ENCODE measurements at places on chromosomes 11 and 22.

DNA sequence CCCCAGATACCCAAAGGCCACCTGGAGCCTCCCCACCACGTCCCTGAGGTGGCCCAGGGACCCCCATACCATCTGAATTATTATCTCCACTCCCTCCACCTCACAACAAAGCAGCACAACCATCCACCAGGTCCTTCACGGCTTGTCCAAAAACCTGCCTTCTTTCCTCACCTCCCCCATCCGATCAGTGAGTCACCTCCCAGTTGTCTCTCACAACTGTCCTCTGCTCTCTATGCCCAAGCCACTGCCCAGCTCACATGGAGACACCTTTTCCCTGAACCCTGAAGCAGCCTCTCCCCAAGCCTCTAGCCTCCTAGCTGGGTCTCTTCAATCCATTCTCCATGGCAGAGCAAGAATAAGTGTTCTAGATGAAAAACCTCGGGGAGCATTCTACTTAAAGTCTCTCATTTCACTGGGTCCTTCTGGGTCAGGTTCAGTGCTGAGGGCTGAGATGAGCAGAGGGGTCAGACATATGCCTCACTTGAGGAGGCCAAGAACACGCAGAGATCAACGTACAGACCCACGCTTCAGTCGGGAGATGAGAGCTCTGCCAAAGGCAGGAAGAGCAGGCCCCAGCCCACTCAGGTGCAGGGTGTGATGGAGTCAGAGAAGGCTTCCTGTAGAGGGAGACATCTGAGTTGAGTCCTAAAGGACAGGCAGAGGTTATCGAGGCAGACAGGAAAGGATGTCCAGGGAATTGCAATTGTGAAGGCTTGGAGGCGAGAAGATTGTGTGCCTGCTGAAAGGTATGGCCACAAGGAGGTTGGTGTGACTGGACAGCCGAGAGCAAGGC, 74.7 kb downstream of the PDE2A start:
- DNase-seq, result no peak

GRCh38 chr22:39940757-39941305, 19.4 kb upstream of the TMA7B start:
- no peak for DNase-seq

DNA sequence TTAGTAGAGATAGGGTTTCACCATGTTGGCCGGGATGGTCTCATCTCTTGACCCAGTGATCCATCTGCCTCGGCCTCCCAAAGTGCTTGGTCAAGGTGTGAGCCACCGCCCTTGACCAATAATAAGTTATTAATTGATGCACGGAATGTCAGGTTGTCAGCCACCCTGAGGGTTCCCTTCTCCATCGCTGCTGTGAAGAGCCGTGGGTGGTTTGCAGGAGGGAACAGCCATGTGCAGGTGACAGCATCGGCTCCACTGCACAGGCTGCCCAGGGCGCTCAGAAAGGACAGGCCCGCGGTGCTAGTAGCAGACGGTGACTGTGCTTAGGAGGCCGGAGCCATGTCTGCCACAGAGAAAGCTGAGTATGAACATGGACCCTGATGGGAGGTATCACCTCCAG, 814.0 kb downstream of the BRD1 start:
- DNase-seq, result no peak

GRCh38 chr11:35063488-35063931, 75.5 kb upstream of the CD44 start:
- no peak for DNase-seq
